ENCODE measurements at places on chromosomes 3 and 15.
A peak's percentile ranks its signal among the peaks of the same experiment; 100 is the strongest.

DNA sequence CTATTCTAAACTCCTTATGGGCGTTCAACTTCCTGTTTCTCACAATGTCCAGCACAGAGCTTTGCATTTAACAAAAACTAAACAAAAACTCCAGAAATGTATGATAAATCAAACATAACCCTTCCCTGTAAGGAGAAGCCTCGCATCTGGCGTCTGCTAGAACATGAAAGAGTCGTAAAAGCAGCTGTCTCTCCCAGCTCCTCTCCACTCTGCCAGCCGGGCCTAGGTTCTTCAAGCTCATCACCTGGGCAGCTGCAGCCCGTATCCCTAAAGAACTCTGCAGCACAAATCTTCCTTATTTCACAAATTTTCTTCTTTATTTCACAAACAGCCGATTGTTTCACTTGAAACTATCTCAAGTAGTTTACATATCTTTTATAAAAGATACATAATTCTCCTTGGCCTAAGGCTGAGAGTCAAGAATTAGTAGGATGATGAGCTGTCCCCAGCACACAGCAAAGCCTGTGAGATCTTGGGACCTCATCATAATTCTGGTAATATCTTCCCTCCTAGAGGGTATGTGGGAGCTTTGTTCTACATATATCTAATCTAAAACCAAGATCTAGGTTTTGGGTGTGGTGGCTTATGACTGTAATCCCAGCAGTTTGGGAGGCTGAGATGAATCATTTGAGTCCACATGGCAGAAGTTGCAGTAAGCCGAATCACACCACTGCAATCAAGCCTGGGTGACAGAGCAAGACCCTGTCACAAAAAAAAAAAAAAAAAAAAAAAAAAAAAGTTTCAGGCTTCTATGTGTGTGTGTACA, 35.3 kb downstream of the ANXA2 start:
- DNase-seq, result no peak

DNA sequence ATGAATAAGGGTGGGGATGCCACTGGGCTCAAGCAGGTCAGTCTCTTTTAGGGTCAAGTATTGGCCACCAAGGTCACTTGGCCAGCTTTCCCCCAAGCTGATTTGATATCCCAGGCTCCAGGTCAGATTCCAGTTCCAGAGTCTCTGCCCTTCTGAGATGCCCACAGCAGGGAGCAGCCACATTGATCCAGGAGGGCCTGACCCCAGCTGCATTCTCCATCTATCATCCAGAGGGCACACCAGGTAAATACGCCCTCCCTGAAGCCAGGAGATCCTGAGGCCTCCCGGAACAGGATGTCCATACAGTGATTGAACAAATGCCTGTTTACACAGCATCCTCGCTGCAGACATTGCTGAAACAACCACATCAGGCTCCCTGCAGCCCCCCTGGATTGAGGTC, 264.6 kb upstream of the TLE3 start:
- DNase-seq, result no peak

DNA sequence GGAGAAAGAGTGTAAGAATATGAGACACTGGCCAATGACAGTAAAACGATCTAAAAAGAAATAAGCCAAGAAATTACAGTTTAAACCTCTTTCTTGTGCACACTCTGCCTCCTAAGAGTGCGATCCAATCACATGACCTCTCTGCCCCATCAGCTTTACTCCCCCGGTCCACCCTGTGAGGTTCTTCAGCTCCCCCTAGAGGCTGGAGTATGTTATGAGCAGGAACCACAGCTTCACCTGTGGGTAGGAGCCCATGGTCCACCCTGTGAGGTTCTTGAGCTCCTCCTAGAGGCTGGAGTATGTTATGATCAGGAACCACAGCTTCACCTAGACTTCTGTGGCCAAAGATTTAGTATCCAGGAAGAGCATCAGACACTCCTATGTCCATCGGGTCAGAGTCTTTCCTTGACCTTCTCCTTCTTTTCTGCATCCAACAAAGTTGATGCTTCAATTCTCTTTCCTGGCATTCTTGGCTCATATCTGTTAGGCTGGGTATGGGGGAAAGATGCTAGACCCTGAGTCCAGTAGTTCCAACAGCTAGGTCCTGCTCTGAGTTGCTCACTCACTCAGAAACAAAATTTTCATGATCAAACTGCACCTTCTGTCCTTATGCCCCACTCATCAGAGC, 164.0 kb downstream of the MINAR1 start:
- peak; percentile 56 for DNase-seq

DNA sequence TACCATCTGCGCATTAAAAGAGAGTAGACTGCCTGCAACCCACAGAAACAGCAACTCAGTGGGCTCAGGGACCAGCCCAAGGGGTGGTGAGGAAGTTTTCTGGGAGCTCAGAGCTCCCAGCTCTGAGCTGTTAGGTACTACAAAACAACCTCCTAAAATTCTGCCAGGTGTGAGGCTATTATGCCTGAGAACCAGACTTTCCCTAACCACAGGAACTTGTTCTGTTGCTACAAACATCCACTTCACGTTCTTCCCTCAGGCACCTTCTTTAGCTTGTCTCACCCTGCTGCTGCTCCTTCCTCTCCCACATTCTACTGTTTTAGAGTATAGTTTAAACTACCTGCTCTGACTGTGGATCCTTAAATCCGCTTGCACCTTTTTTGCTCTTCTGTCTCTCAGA, 399.4 kb downstream of the ROBO1 start:
- DNase-seq, result no peak

DNA sequence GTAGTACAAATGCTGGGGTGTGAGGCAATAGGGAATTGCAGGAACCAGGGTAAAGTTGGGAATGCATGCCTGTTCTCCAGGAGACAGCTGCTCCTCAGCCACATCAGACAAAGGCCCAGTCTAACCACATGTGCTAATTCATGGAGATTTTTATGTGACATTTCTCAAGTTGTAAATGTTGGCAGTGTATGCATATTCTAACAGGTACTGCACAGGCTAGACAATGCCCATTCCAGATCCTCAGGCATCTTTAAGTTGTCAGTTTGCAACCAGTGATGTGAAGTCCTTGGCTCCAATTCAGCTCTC, 84.9 kb downstream of the EEFSEC start:
- no peak for DNase-seq

DNA sequence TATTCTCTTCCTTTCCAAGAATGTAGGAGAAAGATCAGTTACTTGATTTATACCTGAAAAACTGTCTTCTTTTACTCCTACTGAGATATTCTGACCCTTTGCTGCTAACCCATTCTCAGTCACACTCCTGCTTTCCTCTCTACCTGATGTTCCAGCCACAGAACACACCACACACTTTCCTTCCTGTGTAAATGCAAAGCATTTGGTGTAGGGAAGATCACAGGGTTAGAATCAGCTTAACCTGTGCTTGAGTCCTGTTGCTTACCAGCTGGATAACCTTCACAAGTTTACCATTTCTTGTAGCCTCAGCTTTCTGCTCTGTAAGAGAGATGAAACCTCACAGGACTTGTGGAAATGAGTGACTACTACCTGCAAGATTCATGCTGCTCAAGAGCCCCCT, 489.8 kb upstream of the GOLIM4 start:
- no peak for DNase-seq

DNA sequence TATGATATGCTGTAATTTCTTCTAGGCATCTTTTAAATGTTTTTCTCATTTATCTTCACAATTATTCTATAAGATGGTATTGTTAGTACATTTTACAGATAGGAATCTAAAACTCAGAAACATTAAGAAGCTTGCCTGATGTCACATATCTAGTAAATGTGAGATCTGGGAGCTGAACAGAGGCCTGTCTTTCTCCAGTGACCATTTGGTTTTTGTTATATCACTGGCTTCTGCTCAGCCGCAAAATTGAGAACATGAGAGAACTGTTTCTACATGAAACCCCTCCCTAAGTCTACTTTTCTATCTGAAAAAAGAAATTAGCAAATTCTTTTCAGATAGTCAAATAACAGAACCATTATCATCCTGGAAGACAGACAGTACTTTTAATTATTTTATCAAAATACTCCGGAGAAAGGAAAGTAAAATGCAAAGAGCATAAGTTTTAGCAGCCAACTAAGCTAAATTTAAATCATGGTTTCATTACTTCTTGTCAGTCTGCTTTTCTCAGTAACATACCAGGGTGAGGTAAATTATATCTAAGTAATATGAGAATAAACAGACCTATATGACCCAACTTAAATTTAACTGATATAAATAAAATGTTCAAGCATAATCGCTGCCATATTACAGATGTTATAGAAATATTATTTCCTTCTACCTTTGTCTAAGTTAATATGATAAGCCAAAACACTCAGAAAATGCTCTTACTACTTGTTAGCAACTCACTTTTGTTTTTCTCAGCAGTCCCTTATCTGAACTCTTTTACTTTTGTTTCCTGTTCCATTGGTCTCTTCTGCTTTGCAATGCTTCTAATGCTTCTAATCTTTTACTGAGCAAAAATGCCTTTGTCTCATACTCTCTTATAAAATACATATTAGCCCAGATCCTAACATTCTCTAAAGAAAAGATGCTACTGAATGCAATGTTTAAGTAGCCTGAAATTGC, 68.0 kb upstream of the MBNL1 start:
- DNase-seq, result peak; percentile 48

GRCh38 chr15:63930034-63930433, 96.3 kb upstream of the HERC1 start:
- no peak for DNase-seq

GRCh38 chr3:114973536-114973935, 173.6 kb downstream of the ZBTB20 start:
- no peak for DNase-seq

GRCh38 chr15:65641768-65642475, 20.2 kb downstream of the SLC24A1 start:
- no peak for DNase-seq

DNA sequence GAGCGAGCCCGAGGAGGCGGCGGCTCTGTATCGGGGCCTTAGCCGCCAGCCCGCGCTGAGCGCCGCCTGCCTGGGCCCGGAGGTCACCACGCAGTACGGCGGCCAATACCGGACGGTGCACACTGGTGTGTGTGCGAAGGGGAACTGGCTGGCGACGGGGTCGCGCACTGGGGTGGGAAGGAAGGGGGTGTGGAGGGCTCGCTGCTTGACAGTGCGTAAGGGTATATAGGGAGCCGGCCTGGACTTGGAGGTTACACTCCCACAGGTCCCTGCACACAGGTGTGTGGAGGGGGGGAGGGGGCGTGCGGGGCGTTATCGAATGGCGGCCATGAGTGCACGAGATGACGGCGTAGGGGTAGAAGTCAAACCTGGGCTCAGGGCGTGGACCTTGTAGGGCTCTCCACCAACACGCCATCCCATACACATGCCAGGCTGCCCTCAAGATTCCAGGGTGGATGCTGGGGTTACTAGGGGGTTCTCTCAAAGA, 389 bp downstream of the APEH start:
- DNase-seq, result no peak

DNA sequence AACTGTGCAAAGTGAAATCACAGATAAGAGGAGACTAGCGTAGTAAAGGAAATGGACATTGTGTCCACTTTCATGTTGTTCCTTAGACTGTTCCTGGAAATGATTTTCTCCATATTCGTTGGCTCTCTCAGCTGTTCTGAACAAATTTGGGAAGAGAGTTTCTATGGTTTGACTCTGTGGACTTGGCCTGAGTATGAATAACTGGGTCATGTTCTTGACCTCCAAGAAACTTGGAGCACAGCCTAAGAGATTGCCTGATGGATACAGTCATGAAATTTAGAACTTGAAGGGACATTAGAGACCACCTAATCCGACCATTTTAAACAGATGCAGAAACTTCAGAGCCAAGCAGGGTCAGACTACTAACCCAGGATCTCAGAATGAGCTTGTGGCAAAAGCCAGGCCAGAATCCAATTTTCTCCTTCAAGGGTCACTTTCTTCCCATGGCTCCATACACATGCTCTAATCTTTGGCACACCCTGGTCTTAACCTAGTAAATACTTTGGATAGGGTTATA, 430.4 kb downstream of the RBMS3 start:
- no peak for DNase-seq

DNA sequence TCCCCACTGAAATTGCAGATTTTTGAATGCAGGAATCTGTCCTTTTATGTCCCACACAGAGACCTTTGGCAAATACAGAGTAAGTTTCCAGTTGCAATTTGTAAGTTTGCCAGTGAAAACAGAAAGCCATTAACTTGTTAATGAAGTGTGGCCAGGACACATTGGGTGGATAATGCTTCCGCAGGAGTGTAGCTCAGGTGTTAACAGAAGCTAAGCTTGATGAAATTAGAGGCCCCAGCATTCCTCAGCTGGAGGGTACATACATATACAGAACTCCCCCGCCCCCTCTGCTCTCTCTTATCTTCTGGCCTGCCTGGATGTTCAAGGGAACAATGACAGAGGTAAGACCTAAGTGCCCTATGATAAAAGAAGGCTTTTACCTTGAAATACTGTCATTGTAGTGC, 8.1 kb upstream of the LRRC2 start:
- no peak for DNase-seq

DNA sequence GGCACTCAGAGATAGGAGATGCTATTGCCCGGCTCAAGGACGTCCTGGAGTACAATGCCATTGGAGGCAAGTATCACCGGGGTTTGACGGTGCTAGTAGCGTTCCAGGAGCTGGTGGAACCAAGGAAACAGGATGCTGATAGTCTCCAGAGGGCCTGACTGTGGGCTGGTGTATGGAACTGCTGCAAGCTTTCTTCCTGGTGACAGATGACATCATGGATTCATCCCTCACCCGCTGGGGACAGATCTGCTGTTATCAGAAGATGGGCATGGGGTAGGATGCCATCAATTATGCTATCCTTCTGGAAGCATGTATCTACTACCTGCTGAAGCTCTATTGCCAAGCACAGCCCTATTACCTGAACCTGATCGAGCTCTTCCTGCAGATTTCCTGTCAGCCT, 26.4 kb downstream of the BCL2A1 start:
- DNase-seq, result no peak

DNA sequence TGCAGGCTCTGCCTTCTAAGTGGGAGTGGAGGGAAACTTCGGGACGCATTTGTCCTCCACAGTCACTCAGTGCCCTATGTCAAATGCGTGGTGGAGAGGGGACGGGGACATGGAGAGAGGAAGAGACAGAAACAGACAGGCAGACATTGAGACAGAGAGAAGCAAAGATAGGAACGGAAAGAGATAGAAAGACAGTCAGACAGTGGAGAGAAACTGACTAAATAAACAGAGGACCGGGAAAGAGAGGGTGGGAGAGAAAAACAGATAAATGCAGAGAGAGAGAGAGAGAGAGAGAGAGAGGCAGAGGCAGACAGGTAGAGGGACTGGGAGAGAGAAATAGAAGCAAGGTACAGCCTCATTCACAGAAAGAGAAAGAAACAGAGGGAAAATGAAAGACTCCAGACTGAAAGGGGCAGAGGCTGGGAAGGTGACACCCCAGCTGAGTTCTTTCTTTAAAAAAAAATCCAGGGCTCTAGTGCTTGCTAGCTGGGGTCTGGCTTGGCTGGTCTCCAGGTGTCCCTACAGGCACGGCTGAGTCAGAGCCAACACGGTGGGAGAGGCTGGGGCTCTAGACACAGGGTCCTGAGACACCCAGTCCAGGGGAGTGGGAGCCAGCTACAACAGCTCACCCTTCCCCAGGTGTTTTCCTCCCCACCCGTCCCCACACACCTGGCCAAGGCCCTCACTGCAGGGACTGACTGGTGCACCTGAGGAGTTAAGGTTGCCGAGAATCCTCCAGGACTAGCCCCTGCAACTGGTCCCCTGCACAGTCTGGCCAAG, 506.1 kb upstream of the PROK2 start:
- DNase-seq, result no peak

Data from thymus (tissue), 14 donors.